Osteocyte (in vitro differentiated cells): ENCODE measurements at places on chromosomes 6 and 20. TPM values are rescaled to one million over a fixed set of nuclear protein-coding genes. Genes with fewer than 3 reads are reported as not detected.

The RBBP8NL gene
- total RNA-seq: not detected in 2 replicates

DNA sequence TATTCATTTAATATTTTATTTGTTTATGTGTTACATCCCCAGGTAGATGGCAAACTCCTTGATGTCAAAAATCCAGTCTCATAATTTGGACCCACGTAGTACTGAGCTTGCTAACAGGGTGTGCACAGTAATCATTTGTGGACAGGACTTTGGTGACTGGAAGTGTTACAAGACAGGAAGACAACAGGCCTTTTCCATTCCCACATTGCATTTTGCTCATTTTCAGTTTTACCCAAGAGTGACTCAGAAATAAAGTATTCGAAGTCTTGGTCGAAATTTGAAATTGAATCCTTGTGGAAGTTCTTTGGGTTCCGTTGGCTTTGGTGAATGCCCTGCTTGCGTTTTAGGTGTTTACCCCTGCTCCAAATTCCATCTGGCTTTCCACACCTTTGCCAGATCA lies 63.0 kb upstream of the THBS2 start:
- H3K27ac ChIP-seq: no peak overlapping the region
- no peak for DNase-seq
- H3K4me3 ChIP-seq: no peak overlapping the region
- H3K36me3 ChIP-seq: no peaks in the 10 kb centered on the region
- peaks cover under 1% of the 10 kb centered on the region for H3K4me1 ChIP-seq

- no peak overlapping the region for H3K4me3 ChIP-seq
- H3K27me3 ChIP-seq: peaks cover 11% of the 10 kb centered on the region
- H3K27ac ChIP-seq: no peak overlapping the region
Observed at GRCh38 chr6:119821380-119821779, 471.8 kb upstream of the MAN1A1 start.

DNA sequence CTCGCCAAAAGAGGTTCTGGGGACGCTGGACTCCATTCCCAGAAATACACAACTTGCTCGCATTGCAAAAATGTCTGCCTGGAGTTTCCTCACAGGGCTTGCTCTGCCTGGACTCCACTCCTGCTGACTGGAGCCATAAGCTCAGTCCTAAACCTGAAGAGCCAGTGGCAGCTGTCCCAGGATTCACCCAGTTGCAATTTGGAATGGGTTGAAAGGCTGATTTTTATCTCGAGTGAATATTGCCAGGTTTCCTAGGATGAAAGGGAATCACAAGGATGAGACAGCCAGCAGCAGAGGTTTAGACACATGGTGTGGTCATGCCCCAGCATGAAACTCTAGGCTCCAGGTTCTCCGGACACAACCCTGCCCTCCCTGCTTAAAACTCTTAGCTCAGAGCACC lies 223.3 kb downstream of the BMP7 start:
- peaks cover 19% of the 10 kb centered on the region for H3K4me1 ChIP-seq
- H3K4me3 ChIP-seq: no peak overlapping the region
- H3K27ac ChIP-seq: no peak overlapping the region
- no peak for DNase-seq
- no peaks in the 10 kb centered on the region for H3K27me3 ChIP-seq

The PRDM1 gene
- total RNA-seq: 0.29 TPM in 1 of 2 replicates, not detected in the other

- no peaks in the 10 kb centered on the region for H3K36me3 ChIP-seq
- H3K4me1 ChIP-seq: peaks cover 5% of the 10 kb centered on the region
- H3K27me3 ChIP-seq: peaks cover 24% of the 10 kb centered on the region
- H3K27ac ChIP-seq: no peak overlapping the region
Observed at GRCh38 chr6:39338397-39338796, 15.9 kb upstream of the KCNK16 start.
